ENCODE measurements at places on chromosomes 3 and 15.

- DNase-seq, result no peak
These were observed 175.1 kb upstream of the CTNNB1 start for GRCh38 chr3:41024031-41024836.

DNA sequence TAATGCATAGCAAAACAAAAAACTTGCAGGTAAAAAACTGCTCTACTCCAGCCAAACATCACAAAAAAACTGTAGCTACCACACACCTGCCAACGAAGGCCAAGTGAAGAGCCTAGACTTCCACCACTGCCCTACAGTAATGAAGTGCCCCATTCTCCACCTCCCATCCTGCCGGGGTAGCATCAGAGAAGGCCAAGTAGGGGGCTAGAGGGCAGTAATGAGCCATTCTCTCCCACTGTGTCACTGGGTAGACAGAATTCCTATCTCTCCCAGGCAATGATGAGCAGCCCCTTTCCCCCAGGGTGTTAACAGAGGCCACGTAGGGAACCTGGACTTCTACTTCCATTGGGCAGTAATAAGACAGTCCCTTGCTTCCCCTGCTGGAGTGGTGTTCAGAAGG, 9.5 kb downstream of the SEC22C start:
- peak; percentile 80 for DNase-seq

DNA sequence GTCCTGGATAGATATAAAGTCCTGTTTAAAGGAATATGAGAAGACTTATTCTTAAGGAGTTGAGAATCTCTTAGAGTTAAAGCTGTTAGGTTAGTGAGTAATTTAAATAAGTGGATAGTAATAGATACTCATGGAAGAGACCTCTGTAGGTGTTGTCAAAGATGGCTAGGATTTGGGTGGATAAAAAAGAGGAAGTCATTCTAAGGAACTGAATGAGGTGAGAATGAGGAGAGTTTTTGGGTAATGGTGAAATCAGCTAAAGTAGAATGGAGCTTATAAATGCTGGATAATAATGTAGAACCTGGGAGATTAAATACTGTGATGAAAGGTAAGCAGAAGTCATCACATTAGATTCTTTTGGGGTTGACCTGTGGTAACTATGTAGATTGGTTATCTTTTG, 8.1 kb downstream of the ARIH1 start:
- DNase-seq, result no peak

GRCh38 chr15:41928637-41929620, 35.1 kb upstream of the SPTBN5 start:
- no peak for DNase-seq
